Motor neuron (in vitro differentiated cells): ENCODE measurements at places on chromosomes 12 and 14. TPM values are rescaled to one million over a fixed set of nuclear protein-coding genes. Genes with fewer than 3 reads are reported as not detected.

ACOT6 gene
- total RNA-seq, result 0.36 TPM in 1 of 2 replicates, not detected in the other

SLC15A5 gene
- not detected in 2 replicates for total RNA-seq

KRT79 gene
- total RNA-seq, result 0.70 TPM in 1 of 2 replicates, not detected in the other

RASAL1 gene
- total RNA-seq, result 0.49 TPM in 1 of 2 replicates, not detected in the other

TBC1D30 gene
- 18.5 and 18.6 TPM in 2 replicates for total RNA-seq
